Umbilical cord (tissue), 2 donors: ENCODE measurements at places on chromosomes 2 and 18. TPM values are rescaled to one million over a fixed set of nuclear protein-coding genes. Genes with fewer than 3 reads are reported as not detected.

DNA sequence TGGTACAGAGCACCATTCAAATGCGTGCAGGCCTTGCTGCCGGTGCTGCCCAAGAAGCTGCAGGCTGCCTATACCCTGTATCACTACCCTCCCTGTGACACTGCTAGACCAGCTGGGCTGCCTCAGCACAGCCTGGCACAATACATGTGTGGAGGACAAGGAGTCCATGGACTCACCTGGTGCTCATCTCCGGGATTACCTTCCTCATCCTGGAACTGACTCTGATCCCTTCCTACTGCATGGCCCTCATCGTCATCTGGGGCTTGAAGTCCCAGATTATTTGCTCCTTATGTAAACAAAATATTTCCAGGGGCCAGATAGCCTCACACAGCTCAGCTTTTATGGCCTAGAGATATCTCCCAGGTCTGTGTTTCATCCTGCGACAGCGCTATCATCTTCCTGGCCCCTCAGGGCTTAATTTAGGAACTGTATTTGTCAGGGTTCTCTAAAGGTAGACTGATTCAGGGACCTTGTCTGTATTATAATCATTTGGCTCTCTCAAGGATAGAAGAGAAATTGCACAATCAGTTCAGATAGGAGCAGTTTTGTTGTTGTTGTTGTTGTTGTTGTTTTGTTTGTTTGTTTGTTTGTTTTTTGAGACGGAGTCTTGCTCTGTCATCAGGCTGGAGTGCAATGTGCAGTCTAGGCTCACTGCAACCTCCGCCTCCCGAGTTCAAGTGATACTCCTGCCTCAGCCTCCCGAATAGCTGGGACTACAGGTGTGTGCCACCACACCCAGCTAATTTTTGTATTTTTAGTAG lies 42.9 kb downstream of the WDR75 start:
- DNase-seq = peak; percentile 63

The TSPYL6 gene
- 0.24 TPM for total RNA-seq

GRCh38 chr2:47180531-47180930 lies 25.4 kb upstream of the STPG4 start:
- DNase-seq = no peak

The RAB27B gene
- 10.8 TPM for total RNA-seq

The HOXD1 gene
- 0.48 TPM for total RNA-seq

The ANKRD62 gene
- total RNA-seq = 1.9 TPM

DNA sequence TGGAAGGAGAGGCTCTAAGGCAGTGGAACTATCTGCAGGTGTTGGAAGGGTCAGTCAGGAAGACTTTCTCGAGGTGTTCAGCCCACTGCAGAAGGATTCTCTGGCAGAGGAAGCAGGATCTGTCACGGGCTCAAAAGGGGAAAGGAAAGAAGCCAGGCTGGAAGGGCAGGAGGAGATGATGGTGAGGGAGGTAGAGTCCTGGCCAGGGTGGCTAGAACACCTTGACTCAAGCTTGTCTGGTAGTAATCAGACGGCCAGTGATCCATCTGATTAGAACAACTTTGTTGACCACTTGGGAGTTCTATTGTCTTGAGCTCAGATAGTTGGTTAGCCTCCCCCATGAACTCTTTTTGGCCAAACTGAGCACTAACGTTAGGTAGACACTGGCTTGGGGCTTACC lies 9.7 kb upstream of the ATOH8 start:
- DNase-seq = no peak

- no peak for DNase-seq
Measured at GRCh38 chr2:210456571-210456970, 20.0 kb downstream of the LANCL1 start.

DNA sequence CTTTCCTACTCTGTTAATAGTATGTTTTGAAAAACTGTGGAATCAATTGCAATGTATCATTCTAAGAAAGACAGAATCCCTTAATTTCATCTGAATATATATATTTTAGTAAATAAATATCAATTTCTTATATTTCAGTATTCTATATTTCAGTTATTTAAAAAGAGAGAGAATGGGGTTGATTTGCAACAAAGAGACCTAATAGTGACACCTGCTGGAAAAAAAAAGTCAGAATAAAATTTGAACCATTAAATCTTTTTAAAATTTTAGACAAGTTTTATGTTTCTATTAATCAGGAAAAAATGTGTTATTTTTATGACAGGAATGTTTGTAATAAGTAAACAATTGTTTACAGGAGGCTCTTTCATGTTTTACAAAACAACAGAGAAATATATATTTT lies 20.7 kb upstream of the CCNT2 start:
- peak; percentile 2 for DNase-seq
